Caki2 (cell line): ENCODE measurements at places on chromosomes 11 and 22. TPM values are rescaled to one million over a fixed set of nuclear protein-coding genes. Genes with fewer than 3 reads are reported as not detected.

GRCh38 chr22:26547426-26547825, 35.2 kb upstream of the TFIP11 start:
- DNase-seq: no peak

DNA sequence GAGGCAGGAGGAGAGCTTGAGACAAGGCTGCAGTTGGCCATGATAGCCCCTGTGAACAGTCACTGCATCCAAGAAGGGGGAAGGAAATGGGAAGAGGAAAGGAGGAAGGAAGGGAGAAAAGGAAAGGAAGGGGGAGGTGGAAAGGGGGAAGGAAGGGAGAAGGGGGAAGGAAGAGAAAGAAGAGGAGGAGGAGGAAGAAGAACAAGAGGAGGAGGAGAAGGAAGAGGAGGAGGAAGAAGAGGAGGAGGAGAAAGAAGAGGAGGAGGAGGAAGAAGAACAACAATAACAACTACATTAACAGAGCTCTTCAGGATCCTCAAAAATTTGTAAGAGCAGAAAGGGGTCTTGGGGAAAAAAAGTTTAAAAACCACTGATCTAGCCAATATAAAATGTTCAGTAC, 5.2 kb downstream of the RAB6A start:
- DNase-seq: no peak

GRCh38 chr22:16828876-16829275, 3.7 kb upstream of the XKR3 start:
- no peak for DNase-seq

- DNase-seq: no peak
Measured at GRCh38 chr11:115321605-115322289, 182.5 kb downstream of the CADM1 start.

- no peak for DNase-seq
Measured at GRCh38 chr11:34886609-34887008, 29.6 kb downstream of the APIP start.

The LRRC74B gene
- not detected in 2 replicates for total RNA-seq

The BARX2 gene
- total RNA-seq: 1.8 TPM in 1 of 2 replicates, not detected in the other

GRCh38 chr22:17258015-17258787, 39.0 kb upstream of the ADA2 start:
- no peak for DNase-seq
